Esophagus squamous epithelium (tissue), 5 donors: ENCODE measurements at places on chromosomes 1 and 21. TPM values are rescaled to one million over a fixed set of nuclear protein-coding genes. Genes with fewer than 3 reads are reported as not detected.

GRCh38 chr21:25561668-25562641 is 45.3 kb downstream of the MRPL39 start:
- no peaks in the 10 kb centered on the region for H3K36me3 ChIP-seq
- DNase-seq, result no peak
- H3K4me1 ChIP-seq, result no peaks in the 10 kb centered on the region
- H3K27me3 ChIP-seq, result no peaks in the 10 kb centered on the region

DNA sequence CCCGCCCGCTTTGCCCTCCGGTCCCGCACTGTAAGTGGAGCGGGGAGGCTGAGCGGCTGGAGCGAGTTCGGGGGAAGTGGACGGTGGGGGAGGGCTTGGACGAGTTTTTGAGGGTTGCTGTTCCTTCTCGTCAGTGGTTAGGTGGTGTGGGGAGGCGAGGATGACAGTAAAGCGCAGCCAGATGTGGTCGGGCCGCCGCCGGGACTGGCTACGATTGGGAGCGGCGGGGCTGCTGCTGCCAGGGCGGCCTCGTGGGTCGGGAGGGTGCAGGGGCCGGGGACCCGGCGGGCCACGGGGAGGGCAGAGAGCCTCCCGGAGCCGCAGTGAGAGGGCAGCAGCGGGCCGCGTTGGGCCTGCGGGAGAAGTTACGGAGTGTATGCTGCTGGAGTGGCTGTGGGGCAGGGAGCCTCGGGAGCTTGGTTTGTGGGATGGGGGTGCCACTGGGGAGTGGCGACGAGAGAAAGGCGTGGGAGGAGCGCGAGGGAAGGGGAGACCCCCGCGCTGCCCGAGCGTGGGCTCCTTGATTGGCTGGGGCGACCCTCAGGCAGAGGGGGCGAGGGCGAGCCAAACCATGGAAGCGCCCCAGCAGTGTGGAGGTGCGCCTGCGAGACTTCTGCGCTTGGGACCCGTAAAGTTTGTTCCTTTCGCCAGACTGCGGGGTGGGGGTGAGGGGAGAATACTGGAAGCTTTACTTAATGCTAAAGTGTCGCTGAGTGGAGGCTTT is 2.1 kb downstream of the ADGRL2 start:
- peak overlapping the region; percentile 87 for H3K4me3 ChIP-seq
- H3K36me3 ChIP-seq, result no peaks in the 10 kb centered on the region
- peak overlapping the region; percentile 91 for H3K27ac ChIP-seq
- peaks cover 71% of the 10 kb centered on the region for H3K27me3 ChIP-seq

GRCh38 chr1:223774134-223774814 is 61.9 kb downstream of the CAPN2 start:
- no peaks in the 10 kb centered on the region for H3K27me3 ChIP-seq
- H3K27ac ChIP-seq, result peak overlapping the region; percentile 32
- H3K4me1 ChIP-seq, result peaks cover 7% of the 10 kb centered on the region
- no peak overlapping the region for H3K4me3 ChIP-seq

The RSPH1 gene
- total RNA-seq, result not detected
